Stimulated activated CD8-positive, alpha-beta memory T cell treated with anti-CD3 and anti-CD28 coated beads, Interleukin-4, amount 100 ng/mL, for 1 hour (primary cell): ENCODE measurements at places on chromosomes 7 and 10.

- DNase-seq = no peak
Measured at GRCh38 chr10:25294032-25294926, 119.5 kb downstream of the GPR158 start.

GRCh38 chr7:150952331-150953050 is 25.6 kb downstream of the KCNH2 start:
- DNase-seq = no peak

DNA sequence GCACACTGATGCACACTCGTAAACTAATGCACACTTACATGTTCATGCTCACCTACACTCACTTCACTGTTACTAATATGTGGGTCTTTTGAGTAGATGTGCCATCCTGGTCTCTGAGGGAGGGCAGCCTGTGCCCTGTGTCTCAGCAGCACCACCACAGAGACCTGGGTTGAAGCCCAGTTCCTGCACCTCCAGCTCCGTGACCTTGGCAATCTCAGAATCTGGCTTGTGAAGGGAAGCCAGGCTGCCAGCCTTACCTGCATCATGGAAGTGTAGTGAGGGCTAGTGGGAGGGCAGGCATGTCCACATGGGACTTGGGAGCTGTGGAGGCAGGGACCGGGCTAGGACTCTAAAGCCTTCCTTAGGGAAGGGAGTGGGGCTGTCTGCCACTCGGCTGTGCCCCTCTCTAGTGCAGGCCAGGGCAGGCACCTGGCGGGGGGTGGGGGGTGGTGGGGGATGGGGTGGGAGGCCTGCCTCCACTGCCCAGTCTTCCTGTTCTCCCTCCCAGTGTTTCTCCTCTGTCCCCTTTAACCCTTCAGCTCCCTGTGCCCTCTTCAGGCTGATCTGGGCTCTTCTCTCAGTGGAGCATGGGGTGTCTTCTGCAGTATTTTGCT is 8.1 kb downstream of the ADCY1 start:
- no peak for DNase-seq

DNA sequence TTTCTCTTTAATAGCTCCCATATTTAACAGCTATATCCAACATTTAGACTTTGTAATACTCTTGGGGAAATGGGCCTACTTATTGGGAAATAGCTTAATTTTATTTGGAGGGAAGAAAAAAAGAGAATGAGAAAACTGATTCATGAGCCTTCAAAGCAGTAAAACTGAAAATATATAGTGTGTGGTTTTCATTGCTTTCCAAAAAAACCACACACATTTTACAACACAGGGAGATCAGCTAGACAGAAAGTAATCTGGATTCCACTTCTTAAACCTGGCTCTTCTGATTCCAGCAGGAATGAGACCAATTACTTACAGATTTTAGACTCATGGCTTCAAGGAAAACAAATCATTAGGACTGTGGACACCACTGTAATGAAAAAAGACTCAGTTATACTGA is 48.7 kb downstream of the CH25H start:
- no peak for DNase-seq

- no peak for DNase-seq
Measured at GRCh38 chr10:113578773-113579172, 25.9 kb downstream of the HABP2 start.

DNA sequence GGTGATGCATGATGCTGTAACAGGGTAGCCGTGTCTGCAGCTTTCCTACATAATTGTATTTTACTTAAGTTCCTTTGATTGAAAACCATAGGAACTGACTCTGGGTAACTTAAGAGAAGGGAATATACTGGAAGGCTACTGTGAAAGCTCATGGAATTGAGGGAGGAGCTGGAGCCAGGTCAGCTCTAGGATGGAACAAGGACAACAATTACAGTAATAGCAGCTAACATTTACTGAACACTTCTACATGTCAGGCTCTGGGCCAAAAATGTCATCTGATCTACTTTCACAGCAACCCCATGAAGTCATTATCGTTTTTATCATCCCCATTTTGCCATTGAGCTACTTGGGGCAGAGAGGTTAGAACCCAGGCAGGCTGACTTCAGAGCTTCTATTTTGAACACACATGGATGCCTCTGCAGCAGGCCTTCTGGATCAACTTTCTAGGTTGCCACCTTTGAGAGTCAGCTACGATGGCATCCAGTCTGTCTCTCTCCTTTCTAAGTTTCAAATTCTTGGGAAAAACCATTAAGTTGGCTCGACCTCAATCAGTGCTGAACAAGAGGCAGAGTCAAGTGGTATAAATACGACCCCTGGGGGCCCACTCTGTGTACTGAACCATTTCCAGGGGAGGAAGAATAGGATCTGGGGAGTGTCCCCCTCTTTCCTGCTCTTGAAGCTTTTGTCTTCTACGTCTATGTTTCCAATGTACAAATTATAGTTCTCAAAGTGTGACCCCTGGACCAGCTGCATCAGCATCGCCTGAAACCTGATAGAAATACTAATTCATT is 272.3 kb upstream of the PLPP4 start:
- DNase-seq = no peak

GRCh38 chr10:65123120-65123519 is 1601.9 kb downstream of the REEP3 start:
- DNase-seq = no peak

DNA sequence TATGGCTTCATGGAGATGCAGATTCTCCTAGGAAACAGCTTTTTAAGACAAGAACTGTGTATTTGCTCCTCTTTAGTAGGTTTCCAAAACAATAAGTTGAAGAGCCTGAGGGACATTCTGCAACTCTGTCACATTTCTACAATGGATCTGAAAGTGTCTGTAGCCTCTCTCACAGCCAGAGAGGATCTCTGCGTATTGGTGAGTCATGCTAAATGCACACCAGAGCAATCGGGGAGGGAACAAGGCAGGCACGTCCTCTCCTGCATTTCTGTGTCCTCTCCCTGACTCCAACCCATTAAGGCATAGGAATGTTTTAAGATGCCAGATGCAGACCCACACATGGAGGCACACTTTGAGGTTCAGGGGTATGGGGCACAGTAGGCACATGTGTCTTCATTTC is 1126.4 kb upstream of the GHITM start:
- no peak for DNase-seq

GRCh38 chr10:59655309-59655708 is 54.3 kb downstream of the SLC16A9 start:
- no peak for DNase-seq

DNA sequence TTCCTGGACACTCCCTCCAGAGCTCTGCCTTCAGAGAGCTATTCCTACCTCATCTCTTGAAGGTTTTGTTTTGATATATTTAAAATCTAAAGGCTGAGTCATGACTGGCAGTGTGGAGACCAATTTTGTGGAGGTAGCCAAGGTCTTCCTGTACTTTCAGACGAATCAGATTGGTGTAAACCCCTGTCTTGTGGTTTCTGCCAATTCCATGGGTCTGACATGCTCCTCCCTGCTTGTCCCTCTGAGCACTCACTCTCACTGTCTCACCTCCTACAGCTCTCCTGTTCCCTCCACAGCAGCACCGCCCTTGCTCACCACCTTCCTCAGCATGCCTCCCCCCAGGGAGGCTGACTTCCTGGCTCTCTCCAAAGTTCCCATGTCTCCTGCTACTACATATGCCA is 179.8 kb downstream of the NPSR1 start:
- DNase-seq = no peak

GRCh38 chr7:50197549-50197948 is 104.5 kb upstream of the ZPBP start:
- DNase-seq = no peak

GRCh38 chr10:131841661-131842139 is 59.1 kb upstream of the PPP2R2D start:
- no peak for DNase-seq

GRCh38 chr10:125392609-125393008 is 232.2 kb upstream of the CTBP2 start:
- no peak for DNase-seq

DNA sequence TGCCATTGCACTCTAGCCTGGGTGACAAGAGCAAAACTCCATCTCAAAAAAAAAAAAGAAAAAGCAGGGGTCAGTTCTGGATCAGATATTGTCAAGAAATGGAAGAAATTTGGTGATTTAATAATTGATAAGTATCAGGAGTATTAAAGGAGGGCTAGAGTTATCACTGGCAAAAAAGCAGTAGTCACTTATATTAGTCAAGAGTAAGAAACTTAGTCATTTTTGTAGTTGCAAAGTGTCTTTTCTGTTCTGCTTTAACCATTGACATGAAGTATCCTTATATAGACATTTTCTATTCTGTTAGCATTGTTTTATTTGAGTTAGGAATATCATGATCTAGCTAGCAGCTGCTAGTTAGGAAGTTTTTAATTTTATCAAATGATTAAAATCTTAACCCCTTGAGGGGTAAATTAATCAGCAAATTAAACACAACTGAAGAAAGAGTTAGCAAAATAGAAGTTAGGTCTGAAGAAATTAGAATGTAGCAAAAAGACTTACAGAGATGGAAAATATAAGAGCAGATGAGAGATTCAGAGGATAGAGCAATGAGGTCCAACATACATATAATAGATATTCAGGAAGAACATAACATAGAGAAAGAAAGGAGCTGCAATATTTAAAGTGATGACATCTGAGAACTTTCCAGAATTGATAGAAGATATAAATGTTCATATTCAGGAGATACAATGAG is 7.3 kb upstream of the CCDC6 start:
- no peak for DNase-seq

- no peak for DNase-seq
Measured at GRCh38 chr10:6020826-6021225, 41.3 kb downstream of the IL2RA start.

DNA sequence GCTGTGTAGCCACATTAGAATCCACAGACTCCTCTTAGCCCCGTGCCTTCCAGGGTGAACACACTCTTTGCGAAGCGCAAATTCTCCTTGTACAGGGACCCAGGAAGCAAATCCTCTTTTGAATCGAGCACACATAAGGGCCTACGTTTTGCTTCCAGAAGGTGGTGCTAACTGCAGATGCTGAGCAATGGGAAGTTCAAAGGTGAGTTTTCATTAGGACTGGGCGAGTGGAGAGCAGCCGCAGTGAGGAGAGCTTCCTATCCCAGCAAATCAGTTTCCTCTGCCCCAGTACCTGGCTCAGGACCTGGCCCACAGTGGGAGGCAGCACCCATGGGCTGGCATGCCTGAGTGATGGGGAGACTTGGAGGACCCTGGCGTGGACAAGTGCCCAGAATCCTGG is 23.5 kb upstream of the GPR26 start:
- no peak for DNase-seq

- DNase-seq = no peak
Measured at GRCh38 chr7:19623676-19624075, 85.2 kb downstream of the POLR1F start.

DNA sequence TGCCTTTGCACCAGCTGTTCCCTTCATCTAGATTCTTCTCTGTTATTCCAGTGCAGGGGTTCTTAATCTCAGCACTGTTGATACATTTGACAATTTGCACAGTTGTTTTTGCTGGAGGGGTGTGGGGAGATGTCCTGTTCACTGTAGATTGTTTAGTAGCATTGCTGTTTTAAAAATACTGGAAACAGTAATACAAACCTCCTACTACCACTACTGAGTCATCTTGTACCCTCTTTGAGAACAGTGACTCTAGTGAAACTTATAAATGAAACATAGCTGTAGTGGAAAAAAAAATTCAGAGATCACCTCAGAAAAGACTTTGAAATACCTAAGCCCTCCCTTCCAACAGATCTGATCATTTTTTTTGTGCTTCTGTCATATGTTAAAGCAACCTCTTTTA is 154.8 kb upstream of the TMEM196 start:
- no peak for DNase-seq

- DNase-seq = no peak
Measured at GRCh38 chr7:1925973-1926907, 256.2 kb downstream of the ELFN1 start.

- no peak for DNase-seq
Measured at GRCh38 chr10:102157224-102157623, 5.0 kb downstream of the NOLC1 start.

GRCh38 chr7:2851497-2851896 is 7.4 kb upstream of the GNA12 start:
- no peak for DNase-seq

DNA sequence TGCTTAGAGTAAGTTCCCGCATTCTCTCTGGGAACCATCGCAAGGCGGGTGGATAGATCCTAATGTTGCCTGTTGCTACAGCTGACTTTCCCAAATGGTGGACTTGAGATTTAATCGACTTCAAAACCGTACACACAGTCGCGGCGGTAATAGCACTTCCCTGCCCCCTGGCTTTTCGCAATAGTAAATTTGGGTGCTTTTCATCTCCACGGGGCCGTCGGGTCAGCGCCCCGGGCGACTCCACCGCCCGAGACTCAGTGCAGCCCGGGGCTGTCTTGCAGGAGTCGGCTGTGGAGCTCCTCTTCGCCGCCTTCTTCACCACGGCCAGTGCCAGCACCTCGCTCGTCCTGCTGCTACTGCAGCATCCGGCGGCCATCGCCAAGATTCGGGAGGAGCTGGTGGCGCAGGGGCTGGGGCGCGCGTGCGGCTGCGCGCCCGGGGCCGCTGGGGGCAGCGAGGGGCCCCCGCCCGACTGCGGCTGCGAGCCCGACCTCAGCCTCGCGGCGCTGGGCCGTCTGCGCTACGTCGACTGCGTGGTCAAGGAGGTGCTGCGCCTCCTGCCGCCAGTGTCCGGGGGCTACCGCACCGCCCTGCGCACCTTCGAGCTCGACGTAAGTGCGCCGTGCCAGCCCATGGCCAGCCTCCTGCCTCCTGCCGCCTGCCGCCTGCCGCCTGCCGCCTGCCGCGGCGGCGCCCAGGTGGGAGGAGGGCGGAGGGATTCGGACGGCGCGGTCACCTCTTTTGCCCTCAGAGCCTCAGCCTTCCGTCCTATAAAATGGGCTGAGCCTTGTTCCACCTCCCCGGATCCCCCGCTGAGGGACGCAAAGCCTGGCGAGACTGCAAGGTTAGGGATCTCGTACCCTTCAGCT is 5.3 kb downstream of the CYP26C1 start:
- no peak for DNase-seq

- DNase-seq = no peak
Measured at GRCh38 chr7:100374601-100375000, 1.3 kb downstream of the PILRA start.

GRCh38 chr7:38929460-38930171 is 20.6 kb upstream of the VPS41 start:
- no peak for DNase-seq

- DNase-seq = no peak
Measured at GRCh38 chr10:32985775-32986350, 27.8 kb upstream of the ITGB1 start.

DNA sequence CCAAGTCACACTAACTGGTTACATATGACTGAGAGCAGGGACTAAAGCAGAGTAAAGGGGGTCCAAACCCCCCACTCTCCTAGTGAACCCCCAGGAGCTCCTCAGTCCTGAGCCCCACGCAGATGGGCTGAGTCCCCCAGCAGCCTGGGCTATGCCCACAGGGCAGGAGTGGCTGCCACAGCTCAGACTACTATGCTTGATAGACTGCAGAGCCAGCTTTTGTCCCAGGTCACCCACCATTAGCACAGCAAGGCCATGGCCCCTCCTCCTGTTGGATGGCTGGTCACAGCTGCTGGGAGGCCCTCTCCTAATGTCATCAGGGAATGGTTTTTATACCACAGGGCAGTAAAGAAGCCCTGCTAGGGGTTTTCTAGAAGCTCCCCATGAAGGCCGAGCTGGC is 46.3 kb upstream of the FGFR2 start:
- DNase-seq = no peak
